ENCODE measurements at places on chromosomes 7 and 10.

DNA sequence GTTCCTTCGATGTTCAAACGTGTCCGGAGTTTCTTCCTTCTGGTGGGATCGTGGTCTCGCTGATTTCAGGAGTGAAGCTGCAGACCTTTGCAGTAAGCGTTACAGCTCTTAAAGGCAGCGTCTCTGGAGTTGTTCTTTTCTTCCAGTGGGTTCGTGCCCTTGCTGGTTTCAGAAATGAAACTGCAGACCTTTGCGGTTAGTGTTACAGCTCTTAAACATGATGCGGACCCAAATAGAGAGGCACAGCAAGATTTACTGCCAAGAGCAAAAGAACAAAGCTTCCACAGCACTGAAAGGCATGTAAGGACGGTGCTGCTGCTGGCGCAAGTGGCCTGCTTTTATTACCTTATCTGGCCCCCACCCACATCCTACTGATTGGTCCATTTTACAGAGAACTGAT, 931.4 kb downstream of the IPMK start:
- no peak for DNase-seq

DNA sequence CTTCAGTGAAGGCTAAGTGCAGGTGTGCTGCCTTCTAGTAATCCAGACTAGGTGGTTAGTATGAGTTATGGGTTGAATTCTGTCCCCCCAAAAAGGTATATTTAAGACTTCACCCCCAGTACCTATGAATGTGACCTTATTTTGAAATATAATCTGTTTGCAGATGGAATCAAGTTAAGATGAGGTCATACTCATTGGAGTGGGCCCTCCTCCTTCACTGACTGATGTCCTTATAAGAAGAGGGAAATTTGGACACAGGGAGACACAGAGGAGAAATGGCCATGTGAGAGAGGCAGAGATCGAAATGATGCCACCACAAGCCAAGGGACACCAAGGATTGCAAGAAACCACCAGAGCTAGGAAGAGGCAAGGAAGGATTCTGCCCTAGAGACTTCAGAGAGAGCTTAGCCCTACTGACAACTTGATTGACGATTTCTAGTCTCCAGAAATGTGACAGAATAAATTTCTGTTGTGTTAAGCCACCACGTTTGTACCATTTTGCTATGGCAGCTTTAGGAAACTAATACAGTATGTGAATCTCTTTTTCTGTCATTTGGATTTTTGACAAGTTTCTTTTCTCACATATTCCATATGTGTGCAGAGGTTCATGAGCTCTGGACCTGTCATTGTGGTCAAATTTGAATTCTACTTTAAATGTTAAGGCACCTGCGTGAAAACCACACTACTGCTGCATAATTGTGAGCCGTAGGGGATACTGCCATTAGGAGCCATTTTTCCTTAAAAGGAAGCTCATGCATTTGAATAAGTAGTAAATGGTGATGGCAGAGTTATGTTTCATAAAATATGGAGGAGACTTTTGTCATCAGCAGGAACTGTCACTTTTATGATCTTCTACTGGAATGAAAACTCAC, 2.6 kb upstream of the RPA3 start:
- DNase-seq: no peak

- no peak for DNase-seq
These were observed 35.6 kb upstream of the OTUD1 start for GRCh38 chr10:23403278-23403677.

DNA sequence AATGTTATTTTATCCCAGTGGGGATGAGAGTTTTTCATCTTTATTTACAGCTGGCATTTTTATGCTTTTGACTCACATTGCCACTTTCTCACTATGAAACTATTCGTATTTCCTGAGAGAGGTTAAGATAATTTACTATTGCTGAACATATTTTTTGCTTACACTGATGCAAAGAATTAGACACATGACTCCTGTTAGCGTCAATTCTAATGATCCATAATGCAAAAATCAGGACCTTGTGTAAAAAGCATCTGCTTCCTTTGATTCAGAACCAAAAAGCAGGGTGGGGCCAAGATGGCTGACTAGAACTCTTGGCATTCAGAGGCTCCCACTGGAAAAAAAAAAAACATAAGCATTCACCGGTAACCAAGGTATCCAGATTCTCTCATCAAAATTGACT, 464.8 kb downstream of the SEMA3D start:
- no peak for DNase-seq

- no peak for DNase-seq
These were observed 58.0 kb downstream of the LAMB4 start for GRCh38 chr7:108072116-108072515.

DNA sequence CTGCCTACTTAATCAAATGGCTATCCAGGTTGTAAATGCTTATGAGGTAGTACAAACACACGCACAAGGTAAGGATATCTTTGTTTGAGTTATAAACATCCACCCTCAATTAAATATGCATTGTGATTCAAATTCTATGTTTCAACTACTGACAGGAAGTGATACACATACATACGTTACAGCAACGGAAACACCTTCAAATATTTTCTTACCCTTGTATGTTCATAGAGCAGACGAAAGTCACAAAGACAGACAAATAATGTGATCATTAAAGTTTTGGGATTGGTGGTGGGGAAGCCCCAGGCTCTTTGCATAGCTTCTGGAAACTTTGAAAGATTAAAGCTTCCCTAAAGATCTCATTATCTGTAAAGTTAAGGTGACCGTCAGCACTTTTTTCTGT, 521.0 kb downstream of the PARD3 start:
- DNase-seq: no peak

GRCh38 chr7:136228171-136228570, 251.0 kb upstream of the MTPN start:
- no peak for DNase-seq

- DNase-seq: no peak
These were observed 69.1 kb upstream of the PDSS1 start for GRCh38 chr10:26628395-26628794.

DNA sequence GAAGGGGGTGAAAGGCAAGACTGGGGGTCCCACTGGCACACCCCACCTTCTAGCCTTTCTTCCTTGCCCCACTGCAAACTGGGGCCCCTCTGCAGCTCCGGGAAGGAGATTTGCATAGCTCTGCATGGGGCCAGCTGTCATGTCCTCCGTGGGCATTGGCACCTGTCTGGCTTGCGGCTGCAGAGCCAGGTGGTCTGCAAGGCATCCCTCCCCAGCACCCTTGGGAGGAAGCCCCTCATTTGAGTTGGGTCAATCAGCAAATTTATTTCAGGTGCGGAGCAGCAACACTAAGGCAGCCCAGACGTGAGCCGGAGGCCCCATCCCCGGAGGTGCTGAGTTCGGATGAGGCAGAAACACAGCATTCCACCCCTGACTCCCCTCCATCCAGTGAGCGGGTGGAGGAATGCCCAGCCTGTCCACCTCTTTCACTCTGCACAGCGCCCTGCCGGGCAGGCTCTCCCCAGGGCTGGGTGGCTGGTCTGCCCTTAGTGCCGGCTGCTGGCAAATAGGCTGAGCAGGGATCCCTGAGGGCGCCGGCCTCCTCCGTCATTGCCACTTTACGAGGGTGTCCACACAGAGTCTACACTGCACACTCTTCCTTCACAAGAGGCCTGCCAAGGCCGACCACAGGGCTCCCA, 143.2 kb downstream of the TCERG1L start:
- no peak for DNase-seq

GRCh38 chr10:84335516-84335915, 7.1 kb downstream of the CCSER2 start:
- DNase-seq: no peak

DNA sequence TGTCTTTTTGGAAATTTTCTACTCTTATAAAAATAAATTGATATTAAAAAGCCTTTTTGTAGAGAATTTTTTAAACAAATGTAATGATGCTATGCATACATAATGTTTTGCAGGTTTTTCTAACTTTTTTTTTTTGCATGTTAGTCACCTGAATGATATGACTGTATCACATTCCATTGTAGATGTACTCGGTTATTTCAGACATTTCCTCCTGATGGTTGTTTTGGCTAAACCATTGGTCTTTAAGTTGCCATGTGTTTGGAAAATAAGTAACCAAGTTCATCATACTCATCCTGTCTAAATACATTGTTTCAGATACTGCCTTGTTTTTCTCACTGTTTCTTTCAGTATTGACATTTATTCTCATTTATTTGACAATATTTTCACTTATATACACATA, 25.8 kb downstream of the NHLRC2 start:
- no peak for DNase-seq

- no peak for DNase-seq
These were observed 9.3 kb upstream of the PNPLA8 start for GRCh38 chr7:108535257-108535656.

GRCh38 chr10:85615556-85615955, 751.0 kb downstream of the GRID1 start:
- DNase-seq: no peak

GRCh38 chr10:59279476-59279875, 82.9 kb downstream of the FAM13C start:
- no peak for DNase-seq

GRCh38 chr7:80819503-80819902, 99.3 kb downstream of the SEMA3C start:
- DNase-seq: no peak

DNA sequence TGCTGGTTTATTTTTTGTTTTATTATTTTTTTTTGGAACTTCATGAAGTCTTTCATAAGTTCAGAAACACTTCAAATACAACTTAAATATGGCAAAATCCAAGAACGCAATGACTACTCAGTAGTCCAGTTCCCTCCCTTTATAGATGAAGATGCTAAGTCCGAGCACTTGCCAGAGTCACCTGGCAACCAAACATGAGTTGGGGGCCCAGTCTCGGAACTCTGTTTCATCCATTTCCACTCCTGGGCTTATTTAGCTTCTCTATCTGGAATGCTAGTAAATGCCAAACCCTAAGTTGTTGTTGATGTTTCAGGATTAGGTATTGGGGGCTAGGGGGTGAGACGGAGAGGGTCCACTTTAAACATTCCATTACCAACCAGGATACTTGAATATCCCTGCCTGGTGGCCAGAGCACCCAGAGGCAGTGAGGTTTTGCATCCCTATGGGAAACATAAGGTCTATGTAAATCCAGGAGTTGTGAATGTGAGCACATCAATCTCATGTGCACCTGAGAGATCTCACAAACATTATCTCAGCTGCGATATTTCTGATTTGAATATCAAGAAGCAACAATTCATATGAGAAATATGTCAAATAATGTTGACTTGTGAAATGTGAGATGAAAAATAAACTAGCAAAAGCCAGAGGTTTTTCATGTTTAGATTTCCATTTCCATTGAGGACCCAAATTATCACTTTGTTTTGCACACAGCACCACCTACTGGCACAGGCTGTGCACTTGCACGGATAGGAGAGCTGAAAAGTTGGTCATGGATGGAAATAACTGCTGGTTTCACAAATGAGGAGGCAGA, 129.3 kb downstream of the PKD1L1 start:
- no peak for DNase-seq

DNA sequence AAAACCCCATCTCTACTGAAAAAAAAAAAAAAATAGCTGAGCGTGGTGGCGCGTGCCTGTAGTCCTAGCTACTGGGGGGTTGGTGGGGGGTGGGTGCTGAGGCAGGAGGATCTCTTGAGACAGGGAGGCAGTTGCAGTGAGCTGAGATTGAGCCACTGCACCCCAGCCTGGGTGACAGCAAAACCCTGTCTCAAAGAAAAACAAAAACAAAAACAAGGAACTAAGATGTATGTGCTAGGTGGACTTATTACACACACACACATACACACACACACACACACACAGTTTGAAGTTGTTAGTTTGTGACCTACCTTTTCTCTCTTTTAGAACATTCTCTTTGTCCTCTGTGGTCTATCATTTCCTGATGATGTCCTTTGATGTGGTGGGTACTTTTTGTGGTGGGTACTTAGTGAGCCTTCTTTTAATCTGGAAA, 53.5 kb downstream of the EXOC6 start:
- no peak for DNase-seq

- DNase-seq: no peak
These were observed 18.4 kb downstream of the SPOCK2 start for GRCh38 chr10:72069751-72070526.
